Adrenal gland (tissue), 19 donors: ENCODE measurements at places on chromosomes 13 and 19. TPM values are rescaled to one million over a fixed set of nuclear protein-coding genes. Genes with fewer than 3 reads are reported as not detected.

KCNRG gene
- 0.27 TPM for polyA plus RNA-seq

CARM1 gene
- 38.1 TPM for polyA plus RNA-seq

ZNF235 gene
- 2.2 TPM for polyA plus RNA-seq

MBD3L2B gene
- not detected for polyA plus RNA-seq

ZNF573 gene
- 0.77 TPM for polyA plus RNA-seq

SYNE4 gene
- 0.67 TPM for polyA plus RNA-seq

OR7D2 gene
- polyA plus RNA-seq: 0.08 TPM

PLD3 gene
- 170 TPM for polyA plus RNA-seq

CNFN gene
- 1.2 TPM for polyA plus RNA-seq

IGFL2 gene
- not detected for polyA plus RNA-seq

KISS1R gene
- not detected for polyA plus RNA-seq

OR7A17 gene
- not detected for polyA plus RNA-seq
